Brain pericyte (primary cell): ENCODE measurements at places on chromosomes 4 and X.
A peak's percentile ranks its signal among the peaks of the same experiment; 100 is the strongest.

- DNase-seq = peak; percentile 43
These were observed 45.1 kb upstream of the SLC4A4 start for GRCh38 chr4:71293705-71294104.

GRCh38 chrX:34238896-34239295 is 106.8 kb upstream of the FAM47A start:
- no peak for DNase-seq

- DNase-seq = no peak
These were observed 244.5 kb downstream of the SCFD2 start for GRCh38 chr4:53121264-53121865.

DNA sequence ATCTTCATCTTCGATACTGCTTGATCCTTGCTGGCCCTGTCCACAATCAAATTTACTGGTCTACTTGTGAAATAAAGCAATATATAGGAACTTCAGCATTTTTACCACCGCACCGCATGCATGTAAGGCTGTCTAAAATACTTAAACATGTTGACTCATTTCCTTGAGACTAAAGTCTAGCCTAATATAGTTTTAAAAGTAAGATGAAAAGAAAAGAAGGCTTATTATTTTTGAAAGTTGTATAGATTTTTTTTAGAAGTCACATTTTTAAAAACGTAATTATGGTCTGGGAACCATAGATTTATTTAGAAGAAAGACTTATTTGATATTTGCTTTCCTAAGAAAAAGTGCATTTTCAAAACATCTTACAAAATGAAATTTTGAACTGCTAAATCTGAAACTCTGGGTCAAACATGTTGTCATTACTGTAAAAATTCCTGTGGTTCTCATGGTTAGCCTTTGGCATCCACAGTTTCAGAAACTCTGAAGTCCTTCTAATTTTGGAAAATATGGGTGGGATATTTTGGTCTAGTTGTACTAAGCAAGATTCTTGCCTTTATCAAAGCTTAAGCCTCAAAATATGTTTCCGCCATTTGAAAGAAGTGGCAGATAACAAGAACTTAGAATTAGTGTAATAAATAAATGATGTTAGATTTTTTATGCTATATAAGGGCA is 423.5 kb upstream of the CTSO start:
- DNase-seq = no peak

DNA sequence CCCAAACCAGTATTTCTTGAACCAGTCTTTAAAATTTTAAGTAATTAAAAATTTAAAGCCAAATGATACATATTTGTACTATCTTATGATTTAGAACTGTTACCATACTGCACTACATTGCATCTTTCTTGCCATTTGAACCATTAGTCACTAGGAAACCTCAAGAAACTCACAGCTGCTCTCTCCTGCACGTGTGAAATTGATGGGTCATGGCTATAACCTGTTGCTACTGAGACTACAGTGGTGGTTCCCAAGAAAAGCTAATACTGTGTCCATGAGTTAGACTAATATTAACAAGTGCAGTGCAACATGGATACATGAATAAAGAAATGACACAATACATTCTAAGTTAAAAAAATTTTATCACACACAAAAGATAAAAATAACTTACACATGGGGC is 88.4 kb downstream of the PDE5A start:
- DNase-seq = no peak

- no peak for DNase-seq
These were observed 50.8 kb upstream of the ELF2 start for GRCh38 chr4:139227729-139228404.

DNA sequence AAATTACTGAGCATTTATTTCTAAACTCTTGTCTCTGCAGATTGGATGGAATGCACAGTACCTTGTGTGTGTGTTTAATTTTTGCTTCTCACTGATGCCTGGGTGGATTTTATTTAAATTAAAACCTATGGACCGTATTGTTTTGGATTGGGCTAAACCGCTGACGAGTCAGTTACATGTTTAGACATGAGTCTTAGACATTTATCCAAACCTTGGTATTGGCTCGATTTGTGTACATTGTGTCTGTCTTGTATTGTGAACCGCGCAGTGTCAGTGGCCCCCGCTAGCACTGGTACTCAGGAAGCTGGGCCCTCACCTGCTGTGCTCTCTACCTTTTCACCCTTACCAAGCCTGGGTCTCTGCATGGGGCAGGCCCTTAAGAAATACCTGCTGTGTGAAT is 40.8 kb upstream of the TADA2B start:
- no peak for DNase-seq
